ENCODE measurements at places on chromosomes 6 and 20.
A peak's percentile ranks its signal among the peaks of the same experiment; 100 is the strongest.

DNA sequence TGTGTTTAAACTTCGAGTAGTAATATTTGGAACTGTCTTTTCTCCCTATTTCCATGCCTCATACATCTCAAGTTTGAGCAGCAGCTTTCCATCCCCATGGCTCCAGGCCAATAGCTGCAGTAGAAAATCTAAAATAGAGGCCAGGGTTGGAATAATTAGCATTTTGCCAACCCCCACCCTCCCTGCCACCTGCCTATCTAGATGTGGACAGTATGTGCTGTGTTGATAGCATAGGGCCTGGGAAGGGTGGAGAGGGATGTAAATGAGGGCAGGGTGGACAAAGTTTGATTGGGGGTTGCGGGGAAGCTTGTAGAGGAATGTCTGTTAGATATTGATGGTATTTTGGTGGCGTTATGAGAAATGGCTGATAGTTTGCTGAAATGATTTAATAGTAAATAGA, 5.6 kb downstream of the TOP1 start:
- no peak for DNase-seq

DNA sequence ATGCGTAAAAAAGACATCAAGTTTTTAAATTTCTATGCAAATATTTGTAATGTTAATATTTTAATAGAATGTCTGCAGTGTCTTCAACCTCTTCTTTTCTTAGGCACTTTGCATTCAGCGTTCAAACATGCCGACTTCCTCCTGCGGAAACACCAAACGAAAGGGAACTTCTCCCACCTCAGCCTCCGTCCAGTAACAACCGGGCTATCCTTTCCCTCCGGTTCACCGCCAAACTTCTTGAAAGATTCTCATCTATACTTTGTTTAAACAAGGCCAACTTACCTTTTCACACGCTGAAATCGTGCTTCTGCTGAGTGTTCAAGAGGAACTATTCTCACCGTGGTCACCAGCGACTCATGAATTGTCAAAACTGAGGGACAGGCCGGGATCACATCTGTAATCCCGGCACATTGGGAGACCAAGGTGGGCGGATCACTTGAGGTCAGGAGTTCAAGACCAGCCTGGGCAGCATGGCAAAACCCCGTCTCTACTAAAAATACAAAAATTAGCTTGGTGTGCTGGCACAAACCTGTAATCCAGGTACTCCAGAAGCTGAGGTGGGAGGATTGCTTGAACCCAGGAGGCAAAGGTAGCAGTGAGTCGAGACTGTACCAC, 44.8 kb downstream of the GJA1 start:
- DNase-seq = no peak

- no peak for DNase-seq
These were observed 144.8 kb downstream of the PDSS2 start for GRCh38 chr6:107314531-107314939.

GRCh38 chr6:32087574-32088486, 21.3 kb downstream of the TNXB start:
- DNase-seq = peak; percentile 39

All from stimulated activated CD8-positive, alpha-beta memory T cell treated with anti-CD3 and anti-CD28 coated beads, Interleukin-12 subunit alpha, Interleukin-12 subunit beta, amount 100 ng/mL, for 4 hours (primary cell).